PC-9 (cell line): ENCODE measurements at places on chromosomes 4 and X. TPM values are rescaled to one million over a fixed set of nuclear protein-coding genes. Genes with fewer than 3 reads are reported as not detected.

Gene RPGR
- total RNA-seq, result not detected in 2 replicates

Gene LGI2
- total RNA-seq, result not detected in 2 replicates

Gene BST1
- 0.31 TPM in 1 of 2 replicates, not detected in the other for total RNA-seq

Gene CLDN22
- total RNA-seq, result not detected in 2 replicates

Gene ANOS1
- total RNA-seq, result 0.22 and 0.90 TPM in 2 replicates

Gene SORCS2
- 20.7 and 25.8 TPM in 2 replicates for total RNA-seq

Gene SH2D1A
- not detected in 2 replicates for total RNA-seq

Gene FSTL5
- total RNA-seq, result 23.0 and 29.4 TPM in 2 replicates

Gene TMEM164
- total RNA-seq, result 44.5 and 53.1 TPM in 2 replicates
